ENCODE measurements at places on chromosomes 7 and 10.

- peak; percentile 92 for DNase-seq
Observed at GRCh38 chr7:131057015-131057793, 270.5 kb upstream of the MKLN1 start.

- DNase-seq = no peak
Observed at GRCh38 chr7:45977256-45977780, 56.2 kb upstream of the IGFBP3 start.

- DNase-seq = peak; percentile 88
Observed at GRCh38 chr10:16986406-16987205, 143.0 kb downstream of the CUBN start.

- no peak for DNase-seq
Observed at GRCh38 chr10:4472190-4472904, 353.7 kb upstream of the AKR1E2 start.

GRCh38 chr10:76041551-76041950 is 610.1 kb downstream of the LRMDA start:
- no peak for DNase-seq

DNA sequence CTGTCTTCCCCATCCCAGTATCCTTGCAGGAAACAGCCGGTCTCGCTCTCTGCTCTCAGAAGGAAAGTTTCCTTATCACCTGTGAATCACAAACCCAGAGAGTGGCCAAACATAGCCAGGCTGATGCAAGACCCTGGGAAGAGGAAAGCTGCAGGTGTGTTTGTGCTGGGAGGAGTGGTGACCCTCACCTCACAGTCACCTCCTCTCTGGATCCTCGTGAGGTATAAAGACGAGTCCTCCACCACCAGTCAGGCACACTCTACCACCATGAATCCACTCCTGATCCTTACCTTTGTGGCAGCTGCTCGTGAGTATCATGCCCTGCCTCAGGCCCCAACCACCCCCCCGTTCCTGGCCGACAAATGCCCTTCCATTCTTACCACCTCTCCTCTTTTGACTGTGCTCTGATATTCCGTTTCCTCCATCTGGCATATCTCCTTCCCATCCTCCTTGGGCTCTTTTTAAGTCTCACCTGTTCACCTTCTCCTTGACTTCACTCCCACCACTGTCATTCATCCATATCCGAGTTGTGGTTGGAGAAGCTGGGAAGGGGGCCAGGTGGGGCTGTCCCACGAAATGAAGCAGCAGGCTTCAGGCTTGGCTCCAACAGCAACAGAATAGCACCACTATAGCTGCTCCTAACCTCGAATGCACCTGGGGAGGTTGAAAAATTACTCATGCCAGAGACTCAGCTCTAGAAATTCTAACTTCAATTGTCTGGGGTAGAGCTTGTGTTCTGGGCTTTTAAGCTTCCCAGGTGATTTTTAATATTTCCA is at the start of gene PRSS1:
Gene PRSS1 (plus strand): TSS at position 255 of the 776 bp plus-strand sequence. CDS start 13 bp downstream, at position 268.
- no peak for DNase-seq

GRCh38 chr7:47314728-47315607 is 266.9 kb downstream of the TNS3 start:
- peak; percentile 66 for DNase-seq

DNA sequence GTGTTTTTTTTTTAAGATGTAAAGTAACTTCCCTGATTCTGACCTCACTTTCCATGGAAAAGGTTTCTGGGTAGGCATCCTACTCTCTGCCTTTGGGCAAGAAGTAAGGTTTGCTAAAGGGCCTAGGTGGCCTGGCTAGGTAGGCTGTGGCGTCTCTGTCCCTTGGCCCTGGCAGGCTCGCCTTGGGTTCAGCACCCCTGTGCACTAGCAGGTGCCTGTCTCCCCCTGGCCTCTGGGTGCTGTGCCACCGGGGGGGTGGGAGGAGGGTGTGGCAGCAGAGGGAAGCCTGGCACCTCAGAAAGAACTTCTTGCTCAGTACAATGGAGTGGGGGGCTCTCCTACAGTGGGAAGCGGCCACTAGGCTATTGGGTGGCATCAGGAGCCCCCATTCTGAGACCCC is 14.0 kb downstream of the TECPR1 start:
- no peak for DNase-seq

DNA sequence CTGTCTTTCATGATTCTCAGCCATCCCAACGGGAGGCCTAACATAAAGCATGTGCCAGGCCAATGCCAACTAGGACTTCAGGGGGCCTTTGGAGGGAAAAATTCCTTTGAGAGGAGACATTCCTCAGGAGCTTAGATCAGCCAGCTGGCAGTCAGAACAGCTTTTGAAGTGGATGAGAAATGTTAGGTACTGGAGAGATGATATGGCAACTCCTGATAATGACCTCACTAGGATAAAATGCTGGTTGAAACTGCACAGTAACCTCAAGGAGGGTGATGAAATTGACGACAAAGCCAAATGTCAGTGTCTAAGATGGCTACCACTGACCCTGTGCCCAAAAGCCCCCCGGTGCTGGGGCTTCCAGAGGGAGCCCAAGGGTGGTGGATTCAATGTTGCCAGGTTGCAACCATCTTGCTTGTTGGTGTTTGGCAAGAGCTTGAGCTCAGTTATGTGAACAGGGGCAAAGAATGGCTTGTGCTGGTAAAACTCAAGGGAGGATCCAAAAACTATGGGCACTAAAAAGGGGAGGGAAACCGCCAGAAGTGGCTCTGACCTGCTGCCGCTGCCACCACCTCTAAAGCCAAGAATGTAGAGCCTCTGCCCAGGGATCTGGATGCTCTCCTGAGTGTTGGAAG is 121.2 kb downstream of the UBE2H start:
- peak; percentile 95 for DNase-seq

DNA sequence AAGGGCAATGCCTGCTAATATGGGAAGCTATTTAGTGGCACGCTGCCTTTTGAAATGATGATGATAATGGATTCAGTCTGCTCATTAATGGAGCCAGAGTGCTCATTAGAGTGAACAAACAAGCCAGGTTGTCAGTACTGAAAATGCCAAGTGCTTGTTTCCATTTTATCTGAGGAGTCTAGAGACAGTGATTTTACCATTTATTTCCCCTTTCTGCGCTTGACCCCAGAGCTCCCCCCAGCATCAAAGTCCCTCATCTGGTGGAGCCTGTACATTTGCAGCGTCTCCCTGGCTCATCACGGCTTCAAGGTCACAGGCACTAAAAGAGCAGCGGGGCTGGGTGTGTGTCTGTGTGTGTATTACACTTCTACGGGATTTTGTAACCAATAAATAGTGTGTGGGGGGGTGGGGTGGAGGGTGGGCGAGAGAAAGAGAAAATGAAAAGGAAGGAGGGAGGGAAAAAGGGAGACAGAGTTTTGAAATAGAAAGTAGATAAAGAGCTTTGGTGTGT is 553.8 kb downstream of the TFEC start:
- DNase-seq = no peak

DNA sequence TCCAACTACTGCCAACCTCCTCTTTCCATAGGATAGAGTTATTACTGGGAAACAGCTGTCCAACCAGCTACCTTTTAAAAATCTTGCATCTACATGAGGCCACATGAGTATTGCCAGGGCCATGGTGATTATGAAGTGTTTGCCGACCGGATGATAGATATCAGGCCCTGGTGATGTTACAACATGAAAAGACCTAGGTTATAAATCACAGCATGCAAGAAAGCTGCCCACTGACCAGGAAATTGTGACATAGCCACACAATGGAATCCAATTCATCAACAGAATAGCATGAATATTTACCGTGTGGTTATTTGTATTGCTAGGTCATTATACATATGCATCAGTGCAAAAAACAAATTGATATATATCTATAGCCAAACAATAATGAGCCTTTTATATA is 517.0 kb downstream of the INHBA start:
- peak; percentile 29 for DNase-seq

DNA sequence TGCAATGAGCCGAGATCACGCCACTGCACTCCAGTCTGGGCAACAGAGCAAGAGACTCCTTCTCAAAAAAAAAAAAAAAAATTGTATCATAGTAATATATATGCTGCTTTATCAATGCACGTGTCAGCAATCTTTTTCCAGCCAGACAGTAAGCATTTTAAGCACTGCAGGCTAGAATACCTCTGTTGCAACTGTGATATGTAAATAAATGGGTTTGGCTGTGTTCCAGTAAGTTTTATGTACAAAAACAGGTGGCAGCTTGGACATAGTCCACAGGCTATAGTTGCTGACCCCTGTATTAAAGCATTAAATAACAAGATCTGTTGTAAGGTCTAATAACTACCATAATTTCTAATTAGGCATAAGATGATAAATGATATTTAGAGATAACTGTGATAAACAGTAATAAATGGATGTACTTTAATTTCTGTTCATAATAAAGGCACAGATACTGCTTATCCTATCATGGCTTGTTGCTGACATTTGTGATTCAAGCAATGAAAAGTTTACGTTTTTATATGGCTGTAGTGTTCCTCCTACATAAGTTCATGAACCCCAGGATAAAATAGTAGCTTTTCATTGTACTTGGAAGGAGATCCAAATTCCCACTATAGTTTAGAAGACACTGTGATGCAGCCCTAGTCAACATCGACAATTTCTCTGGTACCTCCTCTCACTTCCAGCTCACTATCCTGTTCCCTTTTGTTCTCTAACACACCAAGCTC is 161.4 kb downstream of the ELMO1 start:
- DNase-seq = no peak

DNA sequence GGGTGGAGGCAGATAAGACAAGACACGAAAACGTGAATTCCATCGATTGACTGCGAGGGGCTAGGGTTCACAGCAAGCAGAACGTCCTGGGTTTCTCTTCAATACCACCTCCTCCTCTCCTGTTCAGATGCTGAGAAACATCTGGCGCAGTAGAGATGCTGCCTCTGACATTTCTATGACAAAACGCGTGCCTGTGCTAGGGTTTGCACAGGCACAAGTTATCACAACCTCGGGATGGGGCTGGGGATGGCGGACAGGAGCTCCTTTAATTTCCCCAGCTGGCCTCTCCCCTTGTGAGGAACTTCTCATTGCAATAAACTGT is 99.8 kb upstream of the SVIL start:
- no peak for DNase-seq

- DNase-seq = no peak
Observed at GRCh38 chr7:2631946-2632732, at the start of gene TTYH3. TSS of gene TTYH3 (plus strand) at chr7:2631986. CDS start at chr7:2632156, 170 bp downstream.

DNA sequence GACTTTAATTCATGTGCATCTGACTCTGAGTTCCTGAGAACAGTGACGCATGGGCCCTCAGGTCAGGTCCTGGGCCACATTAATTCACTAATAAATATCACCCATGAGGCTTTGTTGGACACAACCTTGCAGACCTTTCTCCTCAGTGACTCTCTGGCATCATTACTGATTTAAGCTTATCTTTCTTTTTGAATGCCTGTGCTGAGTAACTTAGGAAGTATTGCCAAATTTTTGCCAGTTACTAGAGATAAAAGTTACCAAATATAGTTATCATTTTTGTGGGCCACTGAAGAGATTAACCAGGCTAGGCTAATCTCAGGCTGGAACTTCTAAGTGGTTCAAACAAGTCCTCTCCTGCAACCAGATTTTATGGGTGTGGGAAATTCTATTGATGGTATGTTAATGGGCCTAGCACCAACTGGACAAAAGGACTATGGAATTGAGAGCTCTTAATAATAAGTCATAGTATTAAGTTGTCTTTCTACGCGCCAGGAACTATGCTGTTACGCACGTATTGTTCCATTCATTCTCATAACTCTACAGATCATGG is 28.8 kb upstream of the PRTFDC1 start:
- DNase-seq = no peak

- DNase-seq = no peak
Observed at GRCh38 chr10:71247414-71247705, 35.0 kb downstream of the UNC5B start.

DNA sequence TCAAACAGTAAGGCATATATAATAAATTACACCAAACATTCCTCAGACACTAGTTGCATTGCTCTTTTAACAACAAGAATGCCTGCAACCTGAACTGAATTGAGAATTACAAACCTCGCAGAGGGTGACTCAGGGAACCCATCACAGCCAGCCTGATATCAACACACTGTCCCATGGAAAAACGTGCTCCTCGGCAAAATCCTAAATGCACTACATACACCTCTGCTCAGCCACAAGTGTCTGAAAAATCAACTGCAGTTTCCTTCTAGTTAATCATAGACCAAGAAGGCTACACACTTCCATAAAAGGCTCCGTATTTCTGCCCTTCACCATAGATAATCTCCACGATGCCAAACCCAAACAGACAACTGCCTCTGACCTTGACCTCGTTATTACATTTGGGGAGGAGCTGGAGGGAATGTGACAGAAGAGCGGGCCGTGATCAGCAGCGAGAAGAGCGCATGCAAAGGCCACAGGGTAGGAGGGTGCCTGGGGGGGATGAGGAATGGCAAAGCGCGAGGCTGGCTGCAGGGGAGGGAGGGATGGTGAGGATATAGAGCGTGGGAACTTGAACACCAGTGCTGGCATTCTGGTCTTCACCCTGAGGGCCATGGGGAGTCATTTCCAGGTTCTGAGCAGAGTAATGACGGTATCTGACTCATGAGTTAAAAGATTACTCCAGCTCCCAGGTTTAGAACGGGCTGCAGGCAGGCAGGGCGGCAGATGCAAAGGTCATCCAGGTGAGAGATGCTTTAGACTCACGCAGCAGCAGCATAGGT is 201.9 kb upstream of the FRMD4A start:
- DNase-seq = no peak

DNA sequence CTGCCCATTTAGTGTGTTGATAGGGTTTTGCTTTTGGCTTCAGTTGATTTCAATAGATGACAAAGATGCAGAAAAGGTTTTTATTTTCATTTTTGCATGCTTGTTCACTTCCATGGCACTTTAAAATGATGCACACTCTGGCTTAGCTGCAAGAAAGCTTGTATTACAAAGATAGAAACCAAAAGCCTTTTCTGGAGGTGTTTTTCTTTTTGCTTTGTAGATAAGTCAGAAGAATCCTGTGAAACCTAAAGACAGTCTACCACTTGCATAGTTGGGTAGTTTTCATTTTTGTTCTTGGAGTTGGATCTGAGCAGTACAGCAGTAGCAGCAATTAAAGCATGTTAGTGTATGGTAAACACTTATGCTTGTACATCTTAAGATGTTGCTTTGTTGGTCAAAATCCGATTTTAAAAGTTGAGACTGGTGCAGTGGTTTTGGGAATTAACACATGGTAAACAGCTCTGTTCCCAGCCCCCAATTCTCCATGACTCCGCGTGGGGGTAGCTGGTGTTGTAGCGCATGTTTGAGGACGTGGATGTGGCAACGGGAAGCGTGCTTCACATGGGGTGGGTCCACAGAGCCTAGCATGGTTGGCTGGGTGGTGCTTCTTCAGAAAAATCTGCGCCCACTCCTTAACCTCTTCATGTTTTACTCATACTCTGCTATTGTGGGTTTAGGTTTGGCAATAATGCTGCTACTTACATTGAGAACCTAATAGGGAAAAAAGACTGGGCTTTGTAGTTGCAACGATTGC is 19.8 kb downstream of the CCNY start:
- no peak for DNase-seq

DNA sequence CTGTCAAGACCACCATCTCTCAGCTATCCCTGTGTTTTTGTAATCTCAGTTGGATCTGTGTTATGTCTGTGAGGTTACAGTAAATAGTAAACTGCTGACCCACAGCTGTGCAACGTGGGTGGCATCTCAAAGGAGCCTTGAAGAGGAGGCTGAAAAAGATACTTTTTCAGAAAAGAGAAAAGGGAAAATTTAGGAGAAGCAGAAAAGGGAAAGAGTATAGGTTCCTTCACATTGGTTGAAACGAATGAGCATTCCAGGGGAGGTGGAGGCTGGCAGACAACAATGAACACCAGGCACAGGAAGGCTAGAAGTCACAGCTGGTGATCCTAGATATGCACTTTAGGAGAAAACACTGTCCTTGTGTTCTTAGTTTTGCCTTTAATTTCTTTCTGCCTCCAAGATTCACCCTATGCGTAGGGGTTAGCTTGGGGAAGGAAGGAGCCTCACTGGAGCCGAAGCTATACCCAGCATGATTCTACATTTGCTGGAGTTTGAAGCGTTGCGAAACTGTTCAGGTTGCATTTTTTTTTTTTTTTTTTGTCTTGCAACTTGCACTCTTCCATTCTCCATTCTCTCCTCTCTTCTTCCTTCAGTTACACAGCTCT is 18.3 kb downstream of the CPED1 start:
- no peak for DNase-seq
